ENCODE measurements at places on chromosomes 6 and 20. TPM values are rescaled to one million over a fixed set of nuclear protein-coding genes. Genes with fewer than 3 reads are reported as not detected.

The SIRPB1 gene
- 6.5 TPM for total RNA-seq

DNA sequence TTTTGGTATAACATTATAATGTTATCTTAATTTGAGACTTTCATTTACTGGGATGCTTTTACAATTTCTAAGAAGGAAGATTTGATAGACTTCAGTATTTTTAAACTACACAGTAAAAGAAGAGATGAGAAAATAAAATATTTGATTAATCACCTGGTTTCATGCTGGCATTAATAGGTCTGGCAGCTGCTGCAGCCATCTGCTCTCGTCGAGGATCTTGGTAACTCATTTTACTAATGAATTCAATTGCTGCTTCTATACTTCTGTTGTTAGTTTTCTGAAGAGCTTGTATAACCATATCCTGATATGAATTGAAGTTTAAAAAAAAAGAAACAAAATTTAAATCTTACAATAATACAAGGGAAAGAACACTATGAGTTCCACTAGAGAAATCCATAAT, 23.0 kb downstream of the LATS1 start:
- no peak for DNase-seq
- H3K27ac ChIP-seq = no peak overlapping the region
- H3K4me3 ChIP-seq = no peak overlapping the region
- peaks cover 28% of the 10 kb centered on the region for H3K36me3 ChIP-seq
- no peaks in the 10 kb centered on the region for H3K27me3 ChIP-seq

GRCh38 chr6:16739329-16739801, 21.9 kb downstream of the ATXN1 start:
- no peak overlapping the region for H3K4me3 ChIP-seq
- no peaks in the 10 kb centered on the region for H3K27me3 ChIP-seq
- H3K4me1 ChIP-seq = peaks cover 46% of the 10 kb centered on the region
- peaks cover 37% of the 10 kb centered on the region for H3K36me3 ChIP-seq
- DNase-seq = no peak

- DNase-seq = no peak
- no peaks in the 10 kb centered on the region for H3K27me3 ChIP-seq
- no peak overlapping the region for H3K27ac ChIP-seq
- no peak overlapping the region for H3K4me3 ChIP-seq
Measured at GRCh38 chr6:518218-518617, 126.7 kb downstream of the IRF4 start.

The WFDC10B gene
- total RNA-seq = not detected

- H3K36me3 ChIP-seq = no peaks in the 10 kb centered on the region
- no peak overlapping the region for H3K4me3 ChIP-seq
- no peak for DNase-seq
- H3K4me1 ChIP-seq = no peaks in the 10 kb centered on the region
- H3K27ac ChIP-seq = no peak overlapping the region
Measured at GRCh38 chr6:165055231-165055630, 254.2 kb downstream of the C6orf118 start.

Measured in activated naive CD8-positive, alpha-beta T cell treated with anti-CD3 and anti-CD28 coated beads, Interleukin-2, amount 10 ng/mL, durations not matched to agents 7 days and 5 days (primary cell).